Posterior vena cava (tissue), 2 donors: ENCODE measurements at places on chromosomes 3 and 15. TPM values are rescaled to one million over a fixed set of nuclear protein-coding genes. Genes with fewer than 3 reads are reported as not detected.

DNA sequence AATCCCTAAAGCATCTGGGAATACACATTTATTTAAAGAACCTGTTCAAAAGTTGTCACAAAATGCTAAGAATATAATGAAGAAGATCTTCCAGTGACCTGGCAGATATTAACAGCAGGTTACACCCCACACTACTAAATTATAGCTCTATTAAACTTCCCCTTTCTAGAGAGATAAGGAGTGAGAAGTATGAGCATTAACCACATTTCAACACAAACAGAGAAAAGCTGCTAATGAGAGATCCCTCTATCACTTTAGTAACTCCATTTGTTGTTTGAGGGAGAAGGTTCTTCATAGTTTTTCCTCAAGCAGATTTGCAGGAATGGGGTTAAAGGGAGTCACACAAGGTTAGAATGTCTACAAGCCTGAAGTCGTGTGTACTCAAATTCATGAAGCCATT is 3.6 kb downstream of the COL8A1 start:
- no peak for DNase-seq

GRCh38 chr3:85474241-85474640 is 515.5 kb downstream of the CADM2 start:
- no peak for DNase-seq

DNA sequence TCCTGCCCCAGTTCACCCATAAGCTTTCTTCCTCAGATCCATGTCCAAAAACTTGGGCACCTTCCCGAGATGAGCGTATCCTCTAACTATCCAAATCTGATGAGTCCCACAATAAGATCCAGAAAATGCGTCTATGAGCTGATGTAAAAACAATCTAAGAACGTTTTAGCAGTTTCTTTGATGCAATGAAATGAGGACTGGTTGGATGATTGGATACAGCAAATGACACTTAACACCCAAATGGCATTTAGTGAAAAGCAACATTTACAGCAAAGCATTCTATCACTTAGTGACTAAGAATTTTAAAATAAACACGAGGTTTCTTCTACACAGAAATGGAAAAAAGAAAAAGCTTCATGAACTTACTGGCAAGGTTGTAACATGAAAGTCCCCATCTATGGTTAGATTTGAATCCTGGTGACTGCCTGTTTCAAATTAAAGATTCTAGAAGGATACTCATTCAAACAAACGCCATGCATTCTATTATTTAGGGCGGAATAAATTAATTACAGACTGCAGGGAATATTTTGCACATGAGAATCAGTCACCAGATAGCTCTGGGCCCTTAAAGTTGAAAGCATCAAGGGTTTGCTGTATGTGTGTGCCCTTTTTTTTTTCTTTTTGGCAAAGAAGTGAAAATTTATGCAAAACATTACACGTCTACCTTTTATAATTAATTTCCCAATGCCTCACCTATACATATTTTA is 598.6 kb downstream of the FOXP1 start:
- no peak for DNase-seq

- DNase-seq, result no peak
Measured at GRCh38 chr3:190303884-190304283, 18.4 kb downstream of the CLDN1 start.

DNA sequence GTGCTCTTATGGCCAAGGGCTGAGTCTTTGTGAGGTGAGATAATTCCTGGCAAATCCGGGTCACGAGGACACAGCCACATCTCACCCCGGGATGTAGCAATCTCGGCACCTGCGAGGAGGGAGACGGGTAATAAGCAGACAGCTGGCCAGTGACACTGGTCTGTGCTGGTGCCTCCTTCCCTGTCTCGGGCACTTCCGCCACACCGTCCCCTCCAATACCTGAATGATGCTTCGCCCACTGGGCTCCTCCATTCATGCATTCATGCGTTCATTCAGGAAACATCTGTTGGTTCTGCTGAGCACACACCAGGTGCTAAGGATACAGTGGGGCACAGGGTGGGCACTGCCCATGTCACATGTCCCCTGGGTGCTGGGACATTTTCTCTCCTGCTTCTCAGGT is 60.1 kb downstream of the ATP10A start:
- no peak for DNase-seq

The CPNE4 gene
- not detected for total RNA-seq

The FBXL22 gene
- 17.7 TPM for total RNA-seq

The PDCD6IP gene
- 165 TPM for total RNA-seq
